Left colon (tissue), 2 donors: ENCODE measurements at places on chromosomes 12 and 14. TPM values are rescaled to one million over a fixed set of nuclear protein-coding genes. Genes with fewer than 3 reads are reported as not detected.

DNA sequence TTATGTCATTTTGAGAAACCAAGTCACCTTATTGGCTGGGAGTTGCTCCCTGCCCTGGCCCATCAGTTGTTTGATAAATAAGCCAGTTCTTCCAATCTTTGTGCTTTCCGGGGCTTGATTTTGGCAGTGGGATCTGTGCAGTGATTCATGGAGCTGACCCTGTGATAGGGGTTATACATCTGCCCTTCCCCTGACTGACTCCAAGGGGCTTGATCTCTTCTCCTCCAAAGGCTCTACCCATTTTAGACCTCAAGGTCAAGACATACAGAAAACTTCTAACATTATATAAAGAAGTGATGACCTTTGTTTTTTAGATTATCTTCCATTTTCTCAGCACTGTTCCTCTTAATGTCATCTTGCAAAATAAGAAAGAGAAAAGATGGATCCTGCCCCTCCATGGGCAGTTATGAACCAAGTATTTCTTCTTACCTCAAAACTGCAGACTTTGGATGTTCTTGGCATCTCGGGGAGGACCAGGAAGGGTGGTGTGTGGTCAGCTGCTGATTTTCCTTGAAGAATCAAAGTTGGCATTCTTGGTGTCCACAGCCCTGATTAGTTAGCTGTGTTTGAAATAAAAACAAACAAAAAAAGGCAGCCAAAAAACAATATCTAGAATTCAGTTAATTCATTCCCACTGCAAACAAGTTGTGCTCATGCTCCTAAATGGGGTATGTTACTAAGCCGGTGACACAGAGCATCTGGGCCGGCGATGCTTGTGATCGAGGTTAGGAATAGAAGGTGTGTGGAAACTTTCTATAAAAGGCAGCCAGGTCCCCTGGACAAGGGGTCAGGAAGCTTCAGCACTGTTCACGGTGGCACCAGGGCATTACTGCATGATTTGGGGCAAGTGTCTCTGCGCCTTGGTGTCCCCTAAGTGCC is 120.2 kb downstream of the SAMD4A start:
- no peak for DNase-seq

- DNase-seq = peak; percentile 43
These were observed 226.9 kb upstream of the CRY1 start for GRCh38 chr12:107320033-107320928.

GRCh38 chr14:73752297-73752992 is 38.3 kb upstream of the PNMA1 start:
- DNase-seq = peak; percentile 82

DNA sequence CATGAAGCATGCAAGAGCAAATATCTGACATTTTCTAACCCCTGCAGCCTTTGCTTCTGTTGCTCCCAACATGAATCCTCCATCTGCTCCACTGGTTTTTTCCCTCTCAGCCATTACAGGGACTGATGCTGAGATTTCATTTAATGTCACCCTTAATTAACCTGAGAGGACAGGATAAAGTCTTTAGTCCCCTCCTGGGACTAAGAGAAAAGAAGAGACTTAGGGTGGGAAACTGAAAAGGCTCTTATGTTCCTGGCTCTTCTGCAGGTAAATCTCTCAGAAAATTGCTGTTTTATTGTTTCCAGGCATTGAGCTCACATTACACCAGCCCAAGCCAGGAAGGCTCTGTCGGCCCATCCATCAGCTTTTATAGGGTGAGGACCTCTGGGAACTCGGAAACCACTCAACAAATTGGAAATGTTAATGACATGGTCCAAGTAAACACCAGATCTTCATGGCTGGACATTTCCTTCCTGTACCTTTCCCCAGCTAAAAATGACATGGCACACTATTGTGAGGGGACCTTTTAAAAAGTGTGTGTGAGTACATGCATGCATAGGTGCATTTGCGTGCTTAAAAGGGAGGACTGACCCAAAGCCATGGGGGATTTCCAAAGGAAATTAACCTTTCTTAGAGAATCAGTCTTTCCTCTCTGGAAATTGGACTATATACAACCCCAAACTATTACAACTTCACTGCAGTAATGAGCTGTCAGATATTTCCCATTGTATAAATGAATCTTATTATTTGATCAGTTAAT is 408.1 kb upstream of the TMTC1 start:
- no peak for DNase-seq

DNA sequence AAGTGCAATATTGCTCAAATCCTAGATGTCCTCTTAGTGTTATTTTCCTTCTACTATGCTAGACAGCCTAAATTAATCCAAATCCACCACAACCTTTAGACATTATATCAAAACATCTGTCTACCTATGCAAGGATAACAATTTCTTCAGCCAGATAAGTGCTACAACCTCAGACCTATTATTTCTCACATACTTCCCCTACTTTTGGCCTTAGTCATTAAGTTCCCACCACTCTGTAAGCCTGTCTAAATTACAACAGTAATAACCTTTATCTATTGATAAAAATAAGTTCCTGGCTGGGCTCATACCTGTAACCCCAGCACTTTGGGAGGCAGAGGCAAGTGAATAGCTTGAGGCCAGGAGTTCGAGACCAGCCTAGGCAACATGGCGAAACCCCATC is 74.0 kb downstream of the KIF21A start:
- no peak for DNase-seq

DNA sequence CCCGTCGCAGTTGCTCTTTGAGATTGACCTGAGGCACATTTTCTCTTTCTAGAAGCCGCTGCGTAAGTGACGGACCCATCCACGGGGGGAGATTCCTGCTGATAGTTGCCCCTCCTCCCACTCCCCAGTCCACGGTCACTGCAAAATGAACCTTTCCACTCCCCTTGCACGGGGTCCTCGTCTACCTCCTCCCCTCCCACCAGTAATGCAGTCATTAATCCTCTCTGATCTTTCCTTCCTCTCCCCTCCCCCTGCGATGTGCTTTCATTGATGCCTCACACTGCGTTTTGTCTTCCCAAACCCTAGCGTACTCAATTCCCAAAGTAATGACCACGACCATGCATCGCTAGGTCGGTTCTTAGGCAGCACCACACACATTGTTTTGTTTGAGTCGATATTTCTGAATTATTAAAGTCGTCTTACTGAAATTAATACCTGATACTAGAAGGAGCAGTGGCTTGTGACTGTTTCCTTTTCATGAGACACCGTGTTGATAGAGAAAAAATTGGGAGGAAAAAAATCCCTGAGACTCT is 857 bp downstream of the ETNK1 start:
- no peak for DNase-seq

DNA sequence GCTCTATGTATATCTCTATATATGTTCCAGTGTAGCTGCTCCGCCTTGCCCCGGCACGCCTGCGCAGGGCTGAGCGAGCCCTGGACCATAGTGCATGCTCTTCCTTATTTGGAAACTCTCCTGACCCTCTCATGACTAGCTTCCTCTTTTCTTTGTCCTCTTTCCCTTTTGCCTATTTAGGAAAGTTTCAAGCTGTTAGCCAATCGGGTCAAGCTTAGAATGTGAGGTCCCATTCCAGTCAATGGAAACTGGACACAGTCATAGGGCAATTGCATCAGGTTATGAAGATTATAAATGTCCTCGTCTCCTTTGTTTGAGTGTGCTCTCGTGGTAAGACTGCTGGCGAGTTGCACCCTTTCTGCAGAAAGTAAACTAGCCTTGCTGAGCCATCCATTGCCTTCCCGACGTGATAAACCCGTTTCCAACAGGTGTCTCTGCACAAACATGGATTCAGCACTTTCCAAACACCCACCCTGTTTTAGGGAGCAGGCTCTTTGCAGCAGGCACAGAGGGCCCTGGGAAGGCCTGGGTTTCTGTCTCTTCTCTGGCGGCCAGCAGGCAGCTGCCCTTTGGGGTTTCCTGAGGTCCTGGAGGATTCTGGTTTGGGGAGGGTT is 30.9 kb downstream of the CCDC92 start:
- no peak for DNase-seq

DNA sequence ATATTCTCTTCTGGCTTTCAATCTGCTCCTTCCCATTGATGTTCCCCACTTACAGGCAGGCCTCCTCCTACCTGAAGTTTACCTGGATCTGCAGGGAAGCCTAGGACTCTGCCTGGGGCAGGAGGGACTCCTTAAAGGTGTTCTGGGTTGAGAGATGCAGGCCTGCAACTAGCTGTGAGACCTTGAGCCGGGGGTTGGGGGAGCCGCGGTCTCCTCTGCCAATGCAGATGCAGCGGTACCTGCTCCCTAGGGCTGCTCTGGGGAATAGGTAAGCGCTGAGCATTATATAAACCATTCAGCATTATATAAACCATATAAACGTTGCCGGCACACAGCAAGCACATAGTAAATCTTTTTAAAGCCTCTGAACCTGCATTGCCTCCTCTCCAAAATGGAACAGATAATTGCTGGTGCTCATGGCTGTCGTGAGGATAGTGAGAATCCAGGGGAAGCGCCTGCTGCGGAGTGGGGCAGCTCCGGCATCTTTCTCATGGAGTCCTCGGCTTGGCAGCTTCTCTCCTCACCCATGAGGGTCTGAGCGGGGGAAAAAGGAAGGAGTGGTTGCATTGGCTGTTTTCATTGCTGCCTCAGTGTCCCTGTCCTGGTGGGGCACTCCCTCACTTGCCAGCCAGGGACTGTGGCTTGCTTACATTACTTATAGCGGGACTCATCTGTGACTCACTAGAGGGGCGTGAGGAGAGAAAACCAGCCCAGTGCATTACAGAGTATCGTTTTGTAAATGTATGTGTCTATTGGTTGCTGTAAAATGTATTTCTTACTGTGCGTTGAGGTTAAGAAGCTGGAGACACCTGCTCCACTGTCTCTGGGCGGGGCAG is 12.5 kb upstream of the KRT80 start:
- no peak for DNase-seq

- no peak for DNase-seq
These were observed 82.8 kb upstream of the NEDD1 start for GRCh38 chr12:96824074-96824837.

- DNase-seq = no peak
These were observed 3.5 kb downstream of the FOS start for GRCh38 chr14:75282170-75282554.

GRCh38 chr14:96138241-96138640 is 66.4 kb upstream of the BDKRB2 start:
- no peak for DNase-seq

DNA sequence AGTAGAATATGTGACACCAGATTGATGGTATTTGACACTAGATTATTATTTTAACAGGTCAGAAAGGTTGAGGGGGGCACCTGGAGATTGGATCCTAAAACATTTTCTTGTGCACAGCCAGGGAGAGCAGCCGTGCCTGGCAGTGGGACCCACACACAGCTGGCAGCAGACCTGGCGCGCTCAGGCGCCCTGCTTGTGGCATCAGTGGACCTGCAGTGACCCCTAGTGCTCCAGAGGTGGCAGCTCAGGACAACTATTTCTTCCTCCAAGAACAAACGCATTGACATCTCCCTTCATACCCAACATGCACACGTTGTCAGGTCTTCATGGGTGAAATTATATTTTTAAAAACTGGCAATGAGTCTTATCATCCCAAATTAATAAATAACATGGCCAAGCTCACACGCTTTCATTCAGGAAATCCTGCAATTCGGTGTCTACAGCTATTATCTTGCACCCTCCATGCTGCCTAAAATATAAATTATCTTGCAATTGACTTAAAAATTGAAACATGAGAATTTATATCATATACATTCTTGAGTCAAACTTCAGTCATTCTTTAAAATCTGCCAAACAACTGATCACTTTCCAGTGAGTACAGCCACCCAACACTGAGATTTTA is 7.7 kb upstream of the TMEM132D start:
- no peak for DNase-seq

DNA sequence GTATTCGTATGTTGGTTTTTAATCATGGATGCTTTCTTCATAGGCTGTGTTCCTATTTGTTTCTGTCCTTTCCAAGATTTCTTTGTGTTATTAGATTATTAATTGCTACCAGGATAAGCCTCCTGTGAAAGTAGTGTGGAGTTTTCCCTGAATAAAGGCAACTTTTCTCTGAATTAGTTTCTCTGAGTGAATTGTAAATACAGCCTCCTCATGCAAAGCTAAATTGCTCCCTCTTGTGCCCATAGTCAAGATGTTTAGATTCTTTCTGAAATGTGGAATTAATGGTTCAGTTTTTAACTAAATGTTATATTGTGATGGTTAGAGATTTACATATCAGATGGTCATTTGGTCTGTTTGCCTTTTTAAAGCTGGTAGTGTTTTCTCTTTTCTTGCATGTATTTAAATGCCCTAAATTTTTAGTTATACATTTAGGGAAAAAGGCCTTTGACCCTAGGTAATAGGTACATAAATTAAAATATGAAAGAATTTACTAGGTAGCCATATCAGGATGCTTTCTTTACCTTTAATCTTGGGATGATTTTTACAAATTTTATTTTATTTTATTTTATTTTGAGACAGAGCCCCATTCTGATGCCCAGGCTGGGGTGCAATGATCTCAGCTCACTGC is 8.9 kb downstream of the APAF1 start:
- DNase-seq = no peak

DNA sequence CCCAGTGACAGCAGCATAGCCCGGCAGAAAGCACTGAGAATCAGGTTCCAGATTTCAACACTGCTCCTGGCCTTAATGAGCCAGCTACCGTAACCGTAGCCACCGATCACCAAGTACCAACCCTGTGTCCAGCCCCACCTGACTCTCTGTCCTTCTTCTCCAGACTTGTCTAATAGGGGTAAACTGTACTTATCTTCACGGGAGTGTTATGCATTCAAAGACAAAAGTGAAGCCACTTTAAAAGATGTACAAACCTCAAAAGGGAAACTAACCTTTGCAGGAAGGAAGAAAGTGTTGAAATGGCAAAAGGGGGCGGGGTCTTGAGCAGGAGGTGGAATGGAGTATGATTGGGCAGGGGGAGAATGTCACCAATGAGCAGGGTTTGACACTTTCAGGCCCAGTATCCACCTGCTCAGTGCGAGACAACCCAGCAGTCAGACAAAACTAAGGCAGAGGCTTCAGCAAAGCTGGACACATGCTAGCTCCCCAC is 226.1 kb downstream of the CHST11 start:
- peak; percentile 34 for DNase-seq

CYP46A1 gene
- 0.09 TPM for total RNA-seq

HOXC10 gene
- total RNA-seq = not detected

DIP2B gene
- total RNA-seq = 37.7 TPM

SBNO1 gene
- total RNA-seq = 31.0 TPM

FOXG1 gene
- not detected for total RNA-seq

KERA gene
- not detected for total RNA-seq

C3AR1 gene
- total RNA-seq = 7.4 TPM

AQP2 gene
- total RNA-seq = not detected
